ENCODE measurements at places on chromosomes 5 and 9.
A peak's percentile ranks its signal among the peaks of the same experiment; 100 is the strongest.

DNA sequence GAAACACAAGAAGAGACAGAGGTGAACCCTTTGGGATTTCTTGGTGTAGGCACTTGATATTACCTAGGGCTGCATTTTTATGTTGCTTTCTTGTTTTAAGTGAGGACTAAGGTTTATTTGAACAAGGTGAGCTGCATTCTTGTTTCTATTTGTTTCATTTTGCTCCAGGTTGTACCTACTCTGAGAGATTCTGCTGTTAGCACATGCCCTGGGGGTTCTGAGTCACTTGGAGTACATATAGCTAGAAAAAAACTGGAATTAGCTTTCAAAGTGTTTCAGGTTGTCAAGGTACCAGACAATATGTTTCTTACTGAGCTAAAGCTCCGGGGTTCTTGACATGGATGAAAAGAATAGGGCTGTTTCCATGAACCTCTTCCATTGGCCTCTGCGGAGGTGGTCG lies 299.4 kb downstream of the ICE1 start:
- DNase-seq, result no peak

DNA sequence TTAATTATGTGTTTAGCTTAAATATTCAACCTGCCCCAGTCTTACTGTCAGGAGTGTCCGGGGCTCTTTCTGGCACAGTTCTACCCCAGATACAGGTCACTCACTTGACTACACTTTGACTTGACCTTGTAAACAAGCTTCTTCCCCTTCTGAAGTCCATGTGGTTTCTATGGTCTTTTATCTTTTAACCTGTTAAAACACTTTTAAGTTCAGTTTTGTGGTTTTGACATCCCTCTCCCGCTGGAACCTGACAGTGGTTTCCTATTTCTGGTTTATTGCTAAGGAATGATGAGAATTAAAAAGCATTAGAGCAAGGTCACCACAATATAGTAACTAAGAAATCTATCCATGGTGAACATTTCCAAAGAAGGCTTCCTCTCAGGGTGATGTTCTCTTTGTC lies 300.1 kb downstream of the TMEM167A start:
- peak; percentile 15 for DNase-seq

DNA sequence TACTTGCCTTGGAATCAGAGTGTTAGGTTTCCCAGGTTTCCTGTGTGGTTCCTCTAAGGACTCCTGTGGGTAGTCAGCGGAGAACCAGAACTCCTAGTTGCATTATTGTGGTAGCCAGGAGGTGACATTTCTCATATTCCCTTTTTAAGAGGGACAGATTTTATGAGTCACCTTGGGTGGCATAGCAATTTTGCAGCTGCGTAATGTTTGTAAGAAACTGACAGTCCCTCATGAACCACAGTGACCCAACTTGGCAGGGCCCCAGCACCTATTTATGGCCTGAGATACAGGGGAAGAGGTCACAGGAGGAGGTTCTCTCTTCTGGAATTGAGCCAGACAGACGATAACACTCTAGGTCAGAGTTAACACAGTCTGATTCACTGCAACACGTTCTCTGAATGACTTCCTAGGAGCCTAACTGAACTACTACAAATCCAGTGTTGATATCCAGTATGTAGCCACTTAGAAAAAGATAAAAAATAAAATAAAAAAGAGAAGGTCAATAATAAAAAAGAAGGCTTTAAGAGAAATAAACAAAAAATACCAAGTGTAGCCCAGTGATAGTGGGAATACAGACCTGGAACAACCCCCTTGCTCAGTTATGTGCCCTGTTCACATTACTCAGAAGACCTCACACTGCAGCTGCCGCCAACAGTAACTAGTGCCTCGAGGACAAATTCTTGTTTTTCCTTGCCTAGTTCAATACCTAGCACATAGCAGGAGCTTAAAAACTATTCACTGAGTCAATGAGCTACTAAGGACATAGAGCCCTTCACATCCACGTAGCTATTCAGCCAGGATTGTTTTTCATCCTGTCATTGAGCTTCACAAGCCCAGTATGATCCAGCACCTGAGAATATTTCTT lies 50.7 kb upstream of the VLDLR start:
- DNase-seq, result peak; percentile 87

- DNase-seq, result no peak
These were observed 37.7 kb upstream of the RAPGEF6 start for GRCh38 chr5:131672776-131673175.

- DNase-seq, result no peak
These were observed 125.1 kb downstream of the BARX1 start for GRCh38 chr9:93830012-93830596.

DNA sequence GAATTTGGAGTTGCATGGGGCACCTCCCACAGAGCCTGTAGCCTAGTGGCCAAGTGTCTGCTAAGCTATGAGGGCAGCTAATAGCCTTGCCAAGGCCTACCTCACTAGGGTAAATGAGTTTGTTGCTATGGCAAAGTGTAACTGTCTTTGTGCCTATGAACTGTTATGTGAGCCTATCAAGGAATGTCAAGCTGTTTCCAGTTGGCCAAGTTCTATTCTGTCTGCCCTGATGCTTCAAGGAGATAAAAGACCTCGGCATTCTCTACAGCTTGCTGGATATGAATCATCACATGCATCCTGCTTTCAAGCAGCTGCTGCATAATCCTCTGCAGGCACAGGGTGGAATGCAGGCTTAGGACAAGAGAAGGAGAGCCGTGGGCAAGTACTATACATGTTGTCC lies 69.8 kb upstream of the CCDC112 start:
- DNase-seq, result peak; percentile 98

GRCh38 chr5:135458921-135459331 lies 6.8 kb upstream of the TIFAB start:
- DNase-seq, result peak; percentile 72

DNA sequence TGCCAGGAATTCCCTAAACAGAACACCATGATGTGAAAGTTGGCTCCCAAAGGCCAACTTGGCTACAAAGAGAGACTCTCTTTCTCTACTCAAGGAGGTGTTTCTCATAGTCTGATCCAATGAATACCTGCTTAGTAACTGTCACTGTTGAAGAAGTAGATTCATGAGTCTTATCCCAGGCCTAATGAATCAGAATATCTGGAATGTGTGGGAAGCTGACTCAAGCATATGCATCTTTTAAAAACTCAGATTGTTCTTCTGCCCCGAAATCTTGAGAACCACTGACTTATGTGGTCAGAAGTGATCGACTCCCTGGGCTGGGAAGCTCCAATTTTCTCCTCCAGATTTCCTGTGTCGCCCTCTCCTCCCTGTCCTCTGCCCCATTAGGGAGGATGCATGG lies 345.6 kb downstream of the PLK2 start:
- DNase-seq, result peak; percentile 58

GRCh38 chr9:2743937-2744529 lies 26.7 kb downstream of the KCNV2 start:
- no peak for DNase-seq

DNA sequence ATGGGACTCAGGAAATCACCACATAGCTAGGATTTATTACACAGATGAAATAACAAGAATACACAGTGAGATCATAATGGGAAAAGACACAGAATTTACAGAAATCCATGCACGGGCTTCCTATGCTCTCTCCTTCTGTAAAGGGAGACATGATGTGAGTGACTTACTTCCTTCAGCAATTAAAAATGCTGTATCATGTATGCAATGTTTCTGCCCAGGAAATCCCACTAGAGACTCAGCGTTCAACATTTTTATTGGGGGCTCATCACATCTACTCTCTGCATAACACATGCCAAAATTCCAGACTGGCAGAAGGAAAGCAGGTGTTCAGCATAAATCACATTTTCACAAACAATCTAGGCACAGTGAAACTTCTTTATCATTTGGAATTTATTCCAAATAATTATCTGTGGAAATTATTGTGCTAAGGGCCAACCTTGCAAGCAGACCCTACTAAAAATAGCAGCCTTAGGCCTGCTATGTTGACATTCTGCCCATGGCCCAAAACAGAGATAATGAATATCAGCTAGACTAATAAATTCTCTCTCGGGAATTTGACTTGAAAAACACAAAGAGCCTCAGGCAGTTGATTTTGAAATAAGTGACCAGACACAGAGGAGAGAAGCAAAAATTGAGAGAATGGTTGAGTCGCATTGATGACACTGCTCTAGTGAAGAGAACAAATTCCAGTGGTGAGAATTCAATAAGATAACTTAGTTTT lies 31.4 kb upstream of the SELENOP start:
- peak; percentile 27 for DNase-seq

- no peak for DNase-seq
These were observed 38.6 kb upstream of the PITX1 start for GRCh38 chr5:135072387-135073281.

DNA sequence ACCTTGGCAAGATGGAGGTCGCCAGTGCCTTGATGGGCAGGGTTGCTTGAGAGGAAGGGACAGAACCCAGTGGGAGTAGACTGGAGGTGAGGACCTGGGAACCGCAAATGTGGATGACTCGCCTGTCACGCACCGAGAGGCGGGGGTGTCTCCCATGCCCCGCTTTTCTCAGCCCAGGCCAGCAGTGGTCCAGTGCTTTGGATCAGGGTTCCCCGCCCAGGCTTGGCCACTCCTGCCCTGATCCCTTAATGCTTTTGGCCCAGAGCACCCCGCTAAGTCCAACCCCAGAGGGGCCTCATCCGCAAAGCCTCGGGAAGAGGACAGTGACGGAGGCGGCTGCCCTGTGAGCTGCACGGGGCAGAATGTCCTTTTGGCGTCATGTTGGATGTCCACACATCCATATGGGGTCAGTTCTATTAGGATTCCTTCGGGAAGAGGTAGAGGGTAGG lies 2.4 kb downstream of the MRPS2 start:
- DNase-seq, result no peak

DNA sequence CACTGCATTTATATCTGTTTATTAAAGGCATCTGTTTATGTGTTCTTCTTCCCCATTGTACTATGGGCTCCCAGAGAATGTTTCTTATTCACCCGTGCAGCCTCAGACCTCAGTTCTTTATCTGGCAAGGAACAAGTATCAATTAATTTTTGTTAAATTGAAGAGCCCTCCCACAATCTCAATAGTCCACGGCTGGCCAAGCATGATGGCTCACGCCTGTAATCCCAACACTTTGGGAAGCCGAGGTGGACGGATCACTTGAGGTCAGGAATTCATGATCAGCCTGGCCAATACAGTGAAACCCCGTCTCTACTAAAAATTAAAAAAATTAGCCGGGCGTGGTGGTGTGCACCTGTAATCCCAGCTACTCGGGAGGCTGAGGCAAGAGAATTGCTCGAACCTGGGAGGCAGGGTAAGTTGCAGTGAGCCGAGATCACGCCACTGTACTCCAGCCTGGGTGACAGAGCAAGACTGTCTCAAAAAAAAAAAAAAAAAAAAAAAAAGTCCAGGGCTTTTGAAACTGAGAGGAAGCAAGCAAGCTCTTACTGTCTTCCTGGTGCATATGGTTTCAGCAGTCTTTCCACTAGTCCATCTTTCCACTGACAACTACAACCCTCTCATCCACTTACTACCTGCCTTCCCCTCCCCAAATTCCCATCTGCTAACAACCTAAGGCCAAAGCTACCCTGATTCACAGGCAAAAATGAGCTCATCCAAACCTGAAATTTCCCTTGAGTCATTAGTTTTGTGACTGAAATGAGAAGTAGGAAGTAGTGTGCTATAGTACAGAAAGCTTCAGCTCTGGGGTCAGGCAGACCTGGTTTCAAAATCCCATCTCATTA lies 2.3 kb upstream of the HK3 start:
- no peak for DNase-seq

DNA sequence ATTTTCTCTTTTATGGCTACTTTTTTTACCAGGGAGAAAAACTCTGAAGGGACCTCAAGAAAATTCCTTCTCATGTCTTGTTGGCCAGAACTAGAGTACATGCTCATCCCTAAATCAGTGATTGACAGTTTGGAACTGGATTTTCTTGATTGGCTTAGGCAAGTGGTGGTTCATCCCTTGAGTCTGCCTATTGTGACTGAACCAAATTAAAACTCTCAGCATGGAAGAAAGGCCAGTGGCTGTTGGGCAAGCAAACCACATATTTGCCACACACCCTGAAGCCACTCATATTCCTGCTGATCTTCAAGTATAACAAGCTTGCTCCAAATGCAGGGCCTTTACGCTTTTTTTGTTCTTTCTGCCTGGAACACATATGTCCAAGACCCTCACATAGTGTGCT lies 7.2 kb upstream of the HOMER1 start:
- DNase-seq, result no peak

DNA sequence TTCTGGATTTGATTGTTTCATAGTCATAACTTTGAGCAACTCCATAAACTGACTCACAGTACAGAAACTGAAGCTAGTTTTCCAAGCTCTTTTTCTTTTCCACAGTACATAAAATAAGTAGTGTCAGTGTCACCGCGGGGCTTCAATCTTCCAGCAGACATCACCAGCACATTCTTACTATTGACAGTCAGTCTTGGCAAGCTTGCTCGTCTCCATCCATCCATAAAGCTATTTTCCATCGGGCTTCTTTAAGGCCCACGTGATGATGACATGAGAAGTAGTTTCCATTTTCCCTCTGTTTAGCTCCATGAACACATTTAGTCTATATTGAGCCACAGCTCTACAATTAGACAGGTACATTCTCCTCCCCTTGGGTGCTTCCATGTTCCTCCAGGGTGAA lies 443.4 kb downstream of the KDM4C start:
- no peak for DNase-seq

Data from RPMI7951 (cell line).